ENCODE measurements at places on chromosomes 4 and X. TPM values are rescaled to one million over a fixed set of nuclear protein-coding genes. Genes with fewer than 3 reads are reported as not detected.

The USP17L29 gene
- total RNA-seq, result not detected

DNA sequence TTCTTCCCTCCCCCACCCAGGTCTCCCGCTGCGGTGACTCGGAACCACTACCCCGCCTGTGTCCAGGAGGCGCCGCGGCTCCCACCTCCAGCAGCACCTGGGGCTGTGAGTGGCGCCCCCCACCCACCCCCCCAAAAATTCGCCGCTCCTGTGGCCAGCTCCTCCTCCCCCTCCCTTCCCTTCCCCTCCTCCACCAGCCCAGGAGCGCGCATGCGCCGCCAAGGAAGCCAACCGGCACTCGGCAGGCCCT, 278 bp downstream of the CLOCK start:
- no peak for DNase-seq

DNA sequence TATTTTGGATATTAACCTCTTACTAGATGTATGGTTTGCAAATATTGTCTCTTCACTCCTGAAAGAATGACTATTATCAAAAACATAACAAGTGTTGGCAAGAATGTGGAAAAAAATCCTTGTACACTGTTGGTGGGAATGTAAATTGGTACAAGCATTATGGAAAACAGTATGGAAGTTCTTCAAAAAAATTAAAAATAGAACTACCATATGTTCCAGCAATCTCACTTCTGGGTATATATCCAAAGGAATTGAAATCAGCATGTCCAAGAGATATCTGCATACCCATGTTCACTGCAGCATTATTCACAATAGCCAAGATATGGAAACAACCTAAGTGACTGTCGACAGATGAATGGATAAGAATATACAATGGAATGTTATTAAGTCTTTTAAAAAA, 61.6 kb upstream of the KIT start:
- DNase-seq, result no peak

DNA sequence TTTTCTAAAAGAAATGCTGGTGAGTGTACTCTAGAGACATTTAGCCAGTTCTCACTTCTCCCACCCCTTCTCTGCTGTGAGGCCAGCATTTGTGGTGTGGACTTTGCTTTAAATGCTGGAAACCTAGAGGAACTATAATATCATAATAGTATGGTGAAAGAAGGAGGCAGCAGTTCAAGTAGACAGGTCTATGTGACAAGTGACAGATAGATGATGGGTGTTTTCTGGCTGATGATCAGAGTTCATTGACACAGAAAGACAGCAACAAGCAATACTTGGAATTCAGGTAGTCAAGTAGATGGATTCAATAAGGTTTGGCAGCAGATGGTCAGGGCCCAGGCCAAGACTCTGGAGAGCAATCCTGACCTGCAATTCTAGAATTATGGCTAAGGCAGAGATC, 317.5 kb downstream of the PCDH7 start:
- no peak for DNase-seq

DNA sequence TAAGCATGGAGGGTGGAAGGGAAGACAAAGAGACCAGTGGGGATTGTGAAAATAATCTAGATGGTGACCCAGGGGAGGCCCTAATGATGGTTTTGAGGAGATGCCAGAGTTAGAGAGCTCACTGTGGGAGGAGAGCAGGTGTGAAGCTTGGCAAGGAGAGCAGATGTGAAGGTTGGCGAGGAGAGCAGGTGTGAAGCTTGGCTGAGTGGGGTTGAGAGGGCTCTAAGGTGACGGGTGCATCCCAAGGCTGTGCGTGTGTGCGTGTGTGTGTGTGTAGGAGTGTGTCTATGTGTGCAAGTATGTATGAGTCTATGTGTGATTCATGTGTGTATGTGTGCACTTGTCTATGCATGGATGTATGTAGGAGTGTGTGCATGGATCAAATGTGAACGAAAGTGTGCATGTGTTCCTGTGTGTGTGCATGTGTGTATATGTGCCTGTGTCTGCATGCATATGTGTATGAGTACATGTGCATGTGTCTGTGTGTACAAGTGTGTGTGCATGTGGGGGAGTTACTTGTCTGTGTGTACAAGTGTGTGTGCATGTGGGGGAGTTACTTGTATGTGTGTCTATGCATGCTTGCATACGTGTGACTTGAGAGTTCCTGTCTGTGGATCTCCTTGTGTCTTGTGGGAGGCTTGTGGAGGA, 72.0 kb downstream of the EVC start:
- DNase-seq, result no peak

DNA sequence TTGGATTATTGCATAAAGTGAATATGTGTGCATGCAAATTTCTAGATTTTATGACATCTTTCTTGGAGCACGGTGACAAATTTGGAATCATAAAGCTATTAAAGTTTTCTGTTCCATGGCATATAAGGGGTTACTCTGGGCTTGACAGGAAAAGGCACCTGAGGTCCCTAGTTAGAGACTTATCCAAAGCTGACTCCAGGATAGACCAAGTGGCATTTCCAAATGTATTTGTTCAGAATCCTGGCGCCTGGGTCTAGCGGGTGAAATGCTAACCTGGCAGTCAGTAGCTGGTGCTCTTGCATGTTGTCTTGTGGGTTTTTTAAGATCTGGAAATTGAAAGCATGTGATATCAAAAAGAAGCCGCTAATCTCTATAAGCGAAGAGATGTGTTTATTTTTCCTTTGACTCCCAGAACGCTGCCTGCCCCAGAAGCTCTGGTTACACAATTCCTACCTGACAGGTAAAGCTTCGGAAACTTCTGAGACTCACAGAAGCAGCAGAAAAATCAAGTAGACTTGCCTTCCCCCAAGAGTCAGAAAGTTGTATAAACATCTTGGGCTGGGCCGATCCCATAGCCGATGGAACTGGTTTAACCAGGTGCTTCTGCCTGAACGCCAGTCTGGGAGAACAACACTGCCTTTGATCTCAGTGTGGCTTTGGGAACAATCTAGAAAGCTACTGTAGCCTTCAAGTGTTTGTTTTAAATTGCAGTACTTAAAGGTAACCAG, 12.9 kb upstream of the ZCCHC4 start:
- peak; percentile 41 for DNase-seq

The DCAF12L1 gene
- not detected for total RNA-seq

DNA sequence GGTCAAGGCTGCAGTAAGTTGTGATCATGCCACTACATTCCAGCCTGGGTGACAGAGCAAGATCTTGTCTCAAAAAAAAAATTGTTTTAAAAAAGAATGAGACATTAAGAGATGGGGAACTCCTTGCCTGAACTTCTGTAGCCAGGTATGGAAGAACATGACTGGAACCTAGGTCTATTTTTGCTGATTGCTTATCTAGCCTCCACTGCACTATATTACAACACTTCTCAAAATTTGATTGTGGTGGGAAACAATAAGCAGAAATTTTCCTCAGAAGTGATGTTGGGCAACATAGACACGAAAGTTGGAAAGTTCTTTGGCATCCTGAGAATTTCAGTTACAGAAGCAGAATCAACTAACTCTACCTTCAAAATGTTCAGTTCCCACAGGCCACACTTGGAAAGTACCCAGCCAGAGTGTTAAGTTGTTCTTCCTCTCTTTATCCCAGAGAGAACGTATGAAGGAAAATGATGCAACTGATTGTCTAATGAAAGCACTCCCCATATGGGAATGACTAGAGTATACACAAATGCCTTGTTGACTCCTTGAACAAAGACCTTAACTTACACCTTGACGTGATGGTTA, 50.0 kb downstream of the LUZP4 start:
- DNase-seq, result no peak

DNA sequence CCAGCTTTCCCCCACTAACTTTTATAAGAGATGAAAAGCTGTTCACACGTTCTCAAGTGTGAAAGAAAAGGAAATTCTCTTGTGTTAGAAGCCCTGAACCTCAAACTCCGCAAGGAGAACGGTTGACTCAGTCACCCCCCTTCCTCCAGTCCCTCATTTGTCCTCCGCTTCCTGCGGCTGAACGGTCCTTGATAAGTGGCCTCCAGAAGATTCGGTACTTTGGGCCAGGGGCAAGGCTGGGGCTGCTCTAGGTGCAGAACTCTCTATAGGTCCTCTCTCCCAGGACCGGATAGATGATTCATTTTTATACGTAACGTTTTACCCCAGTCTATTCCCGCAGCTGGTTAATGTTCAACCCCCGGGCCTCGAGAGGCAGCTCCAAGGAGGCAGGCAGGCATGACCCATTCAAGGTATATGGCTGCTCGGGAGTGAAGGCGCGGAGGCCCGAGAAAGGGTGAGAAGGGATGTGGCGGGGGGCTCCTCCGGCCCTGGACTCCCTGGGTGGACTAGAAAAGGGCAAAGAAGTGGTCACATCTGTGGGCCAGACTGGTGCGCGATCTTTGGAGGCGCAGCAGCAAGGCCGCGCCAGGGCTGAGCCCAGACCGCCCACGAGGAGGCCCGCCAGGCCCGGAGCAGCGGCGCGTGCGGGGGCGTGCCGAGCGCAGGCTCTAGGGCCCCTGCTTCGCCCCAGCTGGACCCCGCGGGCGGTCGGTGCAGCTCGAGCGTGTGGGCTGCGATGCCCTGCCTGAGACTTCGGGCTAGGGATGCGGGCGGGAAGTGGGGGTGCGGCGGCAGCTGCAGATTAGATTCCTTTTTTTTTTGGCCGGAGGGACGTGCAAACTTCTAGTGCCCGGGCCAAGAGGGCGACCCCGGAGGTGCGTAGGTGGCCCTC, 11.7 kb downstream of the PITX2 start:
- DNase-seq, result peak; percentile 61

The NIPAL1 gene
- 53.6 TPM for total RNA-seq

GRCh38 chrX:108362026-108362425, 76.2 kb downstream of the COL4A6 start:
- no peak for DNase-seq

- DNase-seq, result no peak
Measured at GRCh38 chr4:189504220-189504619, 436.5 kb upstream of the FRG1 start.

GRCh38 chr4:74244049-74244448, 64.2 kb upstream of the EPGN start:
- no peak for DNase-seq

DNA sequence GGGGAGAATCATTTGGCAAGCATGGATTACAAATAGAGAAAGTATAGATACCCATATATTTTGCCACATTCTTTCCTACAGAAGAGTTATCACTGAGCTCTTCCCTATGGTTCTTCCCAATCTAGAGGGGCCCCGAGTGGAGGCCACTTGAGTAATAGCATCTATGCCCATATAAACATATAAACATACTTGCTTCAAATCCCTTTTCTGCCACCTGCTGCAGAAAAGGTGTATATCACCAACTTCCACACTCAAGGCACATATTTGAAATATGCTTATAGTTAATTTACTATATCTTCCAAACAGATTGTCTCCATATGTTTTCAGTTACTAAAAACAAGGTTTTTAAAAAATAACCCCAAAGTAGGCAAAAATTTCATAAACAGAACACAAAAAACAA, 642.8 kb upstream of the DIPK2B start:
- no peak for DNase-seq

- no peak for DNase-seq
Measured at GRCh38 chr4:89249716-89250361, 57.8 kb downstream of the GPRIN3 start.

DNA sequence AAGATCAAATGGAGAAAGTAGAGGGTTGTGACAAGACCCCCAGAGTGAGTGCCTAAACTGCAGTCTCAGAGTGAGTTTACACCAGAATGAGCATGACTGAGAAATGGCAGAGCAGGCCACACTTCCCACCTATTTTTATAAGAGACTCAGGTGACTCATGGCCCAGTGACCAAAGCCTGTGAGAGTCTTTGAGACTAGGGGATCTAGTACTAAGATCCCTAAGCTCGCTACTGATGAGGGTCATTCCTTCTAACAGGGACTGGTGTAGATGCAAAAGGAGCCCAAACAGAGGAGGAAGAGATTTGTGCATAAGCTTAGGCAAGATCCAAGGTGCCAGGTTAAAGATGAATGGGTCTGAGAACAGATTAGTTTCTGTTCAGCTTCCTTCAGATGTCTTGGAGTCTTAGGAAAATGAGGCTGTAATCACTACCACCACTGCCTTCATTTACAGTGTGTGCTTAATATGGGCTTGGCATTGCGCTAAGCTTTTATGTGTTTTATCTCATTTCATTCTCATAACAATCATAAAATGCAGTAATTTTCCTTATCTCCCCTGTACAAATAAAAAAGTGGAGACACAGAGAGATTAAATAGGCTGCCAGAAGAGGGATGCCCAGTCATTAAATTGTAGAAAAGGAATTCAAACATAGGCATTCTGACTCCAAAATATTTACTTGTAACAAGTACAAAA, 62.8 kb downstream of the RWDD4 start:
- DNase-seq, result no peak

The PFKFB1 gene
- total RNA-seq, result 0.31 TPM

The OPRPN gene
- total RNA-seq, result not detected

GRCh38 chr4:77990904-77991358, 66.2 kb upstream of the FRAS1 start:
- no peak for DNase-seq

The EDA2R gene
- total RNA-seq, result 1.1 TPM

DNA sequence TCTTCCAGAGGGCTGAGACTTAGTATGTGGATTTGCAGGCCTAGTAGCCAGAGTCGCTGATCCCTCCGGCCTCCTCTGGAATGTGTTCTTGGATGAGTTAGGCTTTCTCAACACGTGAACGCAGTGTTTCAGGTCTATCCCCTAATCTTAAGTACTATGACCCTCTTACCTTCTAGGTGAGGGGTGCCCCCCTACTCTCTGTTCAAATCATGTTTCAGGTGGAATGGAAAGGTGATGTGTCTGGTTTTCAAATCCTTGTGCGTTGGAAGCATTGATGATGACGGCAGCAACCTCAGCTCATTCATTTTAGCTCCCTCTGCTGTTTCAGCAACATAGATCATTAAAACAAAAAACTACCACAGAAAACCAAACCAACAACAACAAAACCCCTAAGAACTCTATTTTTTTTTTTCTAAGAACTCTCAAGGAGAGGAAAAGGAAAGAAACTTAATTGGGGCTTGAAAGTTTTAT, 56.4 kb downstream of the RWDD4 start:
- DNase-seq, result no peak

GRCh38 chr4:16021804-16022560, 59.0 kb upstream of the FGFBP2 start:
- no peak for DNase-seq

The CCDC158 gene
- total RNA-seq, result 0.17 TPM

DNA sequence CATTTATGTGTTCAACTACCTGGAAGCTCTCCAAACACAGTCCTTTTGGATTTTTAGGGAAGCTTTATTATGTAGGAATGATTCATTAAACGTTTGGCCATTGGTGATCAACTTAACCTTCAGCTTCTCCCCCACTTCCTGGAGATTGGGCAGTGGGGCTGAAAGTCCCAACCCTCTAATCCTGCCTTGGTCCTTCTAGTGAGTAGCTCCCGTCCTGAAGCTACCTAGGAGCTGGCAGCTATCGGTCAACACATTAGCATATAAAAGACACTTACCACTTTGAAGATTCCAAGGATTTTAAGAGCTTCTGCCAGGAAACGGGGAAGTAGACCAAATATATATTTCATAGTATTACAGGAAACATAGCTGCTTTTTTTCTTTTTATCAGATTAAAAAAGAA, 69.7 kb downstream of the MCUB start:
- DNase-seq, result no peak

DNA sequence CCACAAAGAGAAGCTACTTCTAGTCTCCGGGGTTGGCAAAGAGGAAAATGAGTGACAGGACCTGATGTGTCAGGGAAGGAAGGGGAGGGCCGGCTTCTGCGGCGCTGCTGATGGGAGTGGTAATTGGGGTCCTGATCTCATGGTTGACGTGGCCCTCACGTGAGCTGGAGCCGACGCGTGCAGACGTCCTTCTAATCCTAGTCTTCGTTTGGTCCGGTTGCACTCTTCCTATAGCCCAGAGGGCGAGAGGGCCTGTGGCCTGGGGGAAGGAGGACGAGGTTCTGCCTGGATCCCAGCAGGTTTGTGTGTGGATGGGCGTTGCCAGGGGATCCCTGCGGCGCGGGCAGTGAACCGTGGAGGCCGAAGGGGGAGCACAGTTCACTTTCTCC, at the start of gene ARMCX1:
Gene ARMCX1 (plus strand): TSS at position 186 of the 389 bp plus-strand sequence. CDS start 2,384 bp downstream, outside the sequence.
- DNase-seq, result peak; percentile 51

- DNase-seq, result peak; percentile 46
Measured at GRCh38 chr4:139015948-139016471, 429 bp downstream of the NOCT start.
